Mesenchymal stem cell (in vitro differentiated cells and primary cell): ENCODE measurements at places on chromosomes 2 and 18.

GRCh38 chr2:239095460-239096081 lies 247.7 kb downstream of the TWIST2 start:
- DNase-seq, result no peak

DNA sequence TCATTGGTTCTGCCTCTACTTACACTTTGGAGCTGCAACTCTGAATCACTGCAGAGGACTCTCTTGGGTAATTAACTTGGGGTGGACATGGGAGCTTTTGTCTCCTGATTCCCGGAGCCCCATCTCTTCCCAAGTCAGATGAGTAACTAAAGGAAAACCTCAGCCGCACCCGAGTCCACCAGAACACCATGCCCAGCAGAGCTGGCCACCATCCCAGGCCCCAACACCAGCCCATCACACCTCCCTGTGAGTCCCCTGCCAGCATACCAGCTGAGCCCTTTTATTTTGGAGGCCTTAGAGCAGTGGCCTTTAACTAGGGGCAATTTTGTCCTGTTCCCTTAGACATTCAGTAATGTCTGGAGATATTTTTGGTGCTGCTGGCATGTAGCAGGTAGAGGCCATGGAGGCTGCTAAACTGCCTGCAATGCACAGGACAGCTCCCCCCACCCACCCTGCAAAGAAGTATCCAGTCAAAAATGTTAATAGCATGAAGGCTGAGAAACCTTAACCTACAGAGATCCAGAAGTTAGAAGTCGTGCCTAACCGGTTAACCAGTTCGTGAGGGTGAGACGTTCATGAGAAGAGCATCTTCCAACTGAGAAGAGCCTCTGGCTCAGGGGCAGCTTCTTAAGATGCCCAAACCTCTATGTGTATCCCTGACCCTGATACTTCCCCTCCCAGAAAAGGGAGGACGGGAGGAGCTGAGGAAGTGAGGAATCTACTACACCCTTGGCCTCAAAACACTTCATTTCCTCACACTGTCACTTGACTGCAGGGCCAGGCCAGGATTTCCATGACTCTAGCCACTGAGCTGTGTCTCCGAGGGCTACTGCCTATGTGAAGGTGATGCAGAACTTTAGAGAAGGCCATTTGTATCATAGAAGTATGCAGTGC lies 139.9 kb upstream of the EPAS1 start:
- DNase-seq, result no peak

GRCh38 chr2:161312996-161313395 lies 4.8 kb downstream of the PSMD14 start:
- DNase-seq, result peak; percentile 31

- peak; percentile 93 for DNase-seq
Measured at GRCh38 chr2:191866675-191867506, 20.0 kb upstream of the CAVIN2 start.

DNA sequence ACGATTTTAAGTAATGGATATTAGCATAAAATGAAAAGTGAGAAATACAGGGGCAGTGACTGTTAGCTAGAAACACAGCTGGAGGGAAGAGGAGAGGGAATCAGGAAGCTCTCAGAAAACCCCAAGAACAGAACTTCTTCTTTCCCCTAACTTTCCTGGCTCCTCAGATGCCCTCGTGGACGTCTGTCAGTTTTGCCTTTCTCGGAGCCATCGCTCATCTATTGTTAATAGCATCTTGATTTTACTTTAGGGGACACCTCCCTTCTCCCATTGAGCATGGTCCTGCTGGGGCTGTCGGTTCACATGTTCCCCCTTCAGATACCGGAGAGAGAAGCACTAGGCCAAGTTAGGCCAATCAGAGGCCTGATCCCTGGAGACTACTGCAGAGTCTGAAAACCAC lies 2.3 kb upstream of the PLEK start:
- no peak for DNase-seq

- DNase-seq, result no peak
Measured at GRCh38 chr2:13681936-13682335, 950.6 kb upstream of the LRATD1 start.

DNA sequence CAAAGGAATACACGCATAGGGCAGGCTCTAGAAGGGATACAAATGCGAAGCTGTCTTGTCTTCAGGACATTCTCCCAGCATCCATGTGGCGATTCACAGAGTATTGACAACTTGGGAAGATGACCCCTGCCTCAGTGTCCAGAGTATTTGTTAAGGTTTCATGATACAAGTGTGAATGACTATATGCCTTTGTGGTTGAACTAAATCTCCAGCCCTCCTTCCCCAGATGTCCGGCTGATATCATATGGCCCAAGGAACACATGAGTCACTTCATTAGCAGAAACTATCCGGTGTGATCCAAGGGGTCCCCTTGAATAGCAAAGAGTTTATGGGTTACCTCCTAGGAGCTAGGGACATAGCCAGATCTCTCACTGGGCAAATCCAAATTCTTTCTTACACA lies 151.0 kb downstream of the INSIG2 start:
- DNase-seq, result no peak

DNA sequence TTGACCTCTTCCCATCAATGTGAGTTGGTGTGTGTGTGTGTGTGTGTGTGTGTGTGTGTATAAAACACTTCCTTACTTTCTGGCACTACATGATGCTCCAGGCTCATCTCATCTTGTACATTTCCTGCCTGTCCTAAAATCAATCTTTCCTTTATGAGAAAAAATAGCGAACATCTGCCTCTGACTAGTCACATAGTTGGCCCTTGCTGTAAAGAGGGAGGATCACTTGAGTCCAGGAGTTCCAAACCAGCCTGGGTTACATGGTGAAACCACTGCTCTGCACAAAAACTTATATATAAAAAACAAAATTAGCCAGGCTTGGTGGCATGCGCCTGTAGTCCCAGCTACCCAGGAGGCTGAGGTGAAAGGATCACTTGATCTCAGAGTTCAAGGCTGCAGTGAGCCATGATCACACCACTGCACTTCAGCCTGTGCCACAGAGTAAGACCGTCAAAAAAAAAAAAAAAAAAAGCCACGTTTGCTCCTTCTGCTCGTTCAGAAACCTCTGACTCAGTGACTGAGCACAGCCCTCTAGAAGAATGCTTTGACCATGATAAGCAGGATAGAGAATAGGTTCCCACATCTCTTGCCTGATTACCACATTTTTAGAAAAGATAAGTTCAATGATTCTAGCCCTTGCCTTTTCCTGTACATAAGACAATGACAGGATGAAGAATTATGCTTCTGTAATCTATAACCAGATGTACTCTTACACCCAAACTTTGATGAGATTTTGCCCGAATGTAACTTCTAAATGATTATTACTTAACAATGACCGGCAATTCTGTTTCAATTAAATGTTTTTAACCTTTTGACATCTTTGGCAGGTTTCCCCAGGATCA lies 45.2 kb upstream of the ST3GAL5 start:
- peak; percentile 92 for DNase-seq

DNA sequence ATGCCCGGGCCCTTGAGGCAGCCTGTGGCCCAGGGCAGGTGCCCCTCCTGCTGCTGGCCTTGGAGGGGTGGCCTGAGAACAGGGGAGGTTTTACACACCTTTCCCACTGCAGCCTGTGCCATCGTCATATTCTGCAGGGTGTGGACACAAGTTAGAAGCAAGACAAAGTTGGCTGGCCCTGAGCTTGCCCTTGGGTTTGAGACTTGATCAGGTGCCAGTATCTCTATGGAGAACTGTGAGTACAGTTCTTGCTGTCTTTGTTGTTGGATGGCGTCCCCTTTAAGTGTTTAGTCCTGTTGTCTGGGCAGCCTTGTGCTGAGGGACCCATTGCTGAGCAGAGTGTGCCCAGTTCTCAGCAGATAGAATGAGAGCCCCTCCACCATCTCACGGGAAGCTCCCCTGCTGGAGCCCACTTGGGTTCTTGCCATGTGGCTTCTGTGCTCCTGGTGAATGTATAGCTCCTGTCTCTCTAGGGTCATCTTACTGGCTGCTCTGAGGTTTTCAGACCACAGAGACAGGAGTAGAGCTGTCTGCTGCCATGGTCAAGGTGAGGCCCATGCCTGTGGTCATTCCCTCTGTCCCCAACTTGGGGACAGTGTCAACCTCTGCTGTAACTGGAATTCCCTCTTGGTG lies 115.9 kb downstream of the SH3RF3 start:
- no peak for DNase-seq

DNA sequence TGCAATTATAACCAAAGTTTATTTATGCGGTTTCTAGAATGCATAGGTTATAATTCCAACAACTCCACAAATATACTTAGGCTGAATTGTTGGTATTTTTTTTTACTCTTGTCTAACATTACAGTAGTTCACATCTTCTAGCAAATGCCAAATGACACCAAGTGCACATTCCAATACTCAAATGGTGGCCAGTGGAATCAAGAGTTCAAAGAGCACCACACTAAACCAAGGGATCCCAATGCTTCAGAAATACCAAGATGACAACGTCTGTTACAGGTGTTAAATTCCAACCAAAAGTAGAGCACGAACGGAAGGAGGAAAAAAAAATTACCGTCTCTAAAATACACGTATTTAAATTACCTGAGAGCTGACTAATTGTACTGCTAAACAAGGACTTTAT lies 136.2 kb downstream of the TMEM247 start:
- no peak for DNase-seq

DNA sequence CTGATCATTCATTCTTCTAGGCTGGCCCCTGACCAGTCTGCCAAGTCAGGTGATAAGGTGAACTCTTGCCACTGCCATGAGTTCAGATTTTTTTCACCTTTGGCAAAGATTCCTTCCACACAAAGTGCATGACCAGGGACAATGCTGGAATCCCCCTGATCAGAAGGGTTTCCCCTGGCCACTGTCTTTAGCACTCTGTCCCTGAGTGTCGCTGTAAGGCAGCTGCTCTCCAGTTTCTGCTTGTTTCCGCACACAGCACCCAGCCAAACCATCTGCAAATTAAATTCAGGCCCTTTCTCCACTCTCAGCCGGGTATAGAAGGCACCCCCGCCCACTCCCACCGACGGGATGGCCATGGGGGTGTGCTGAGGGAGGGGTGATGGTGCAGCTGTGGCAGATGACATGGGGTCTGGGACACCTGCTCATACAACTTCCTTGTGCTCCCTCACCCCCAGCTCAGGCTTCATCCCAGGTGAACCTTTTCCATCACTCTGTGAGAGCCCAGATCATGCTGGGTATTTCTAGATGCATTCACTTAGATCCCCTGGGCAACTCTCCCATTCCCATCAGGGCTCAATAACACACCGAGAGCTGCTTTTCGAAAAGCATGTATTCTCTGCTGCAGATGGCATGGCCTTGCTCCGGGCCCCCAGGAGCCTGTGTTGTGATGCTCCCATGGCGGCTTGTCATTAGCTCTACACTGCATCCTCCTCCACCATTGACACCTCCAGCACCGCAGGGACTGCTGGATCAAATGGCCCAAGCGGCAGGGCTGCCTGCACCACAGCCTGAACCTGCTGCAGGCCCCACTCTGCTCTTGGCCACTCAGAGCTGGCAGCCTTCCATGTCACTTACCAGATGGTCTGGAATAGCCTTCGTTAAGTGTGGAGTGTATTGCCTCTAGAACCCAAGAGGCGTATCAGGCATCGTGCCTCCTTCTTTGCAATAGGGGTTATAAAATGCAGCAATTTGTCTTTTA lies 52.3 kb upstream of the ROCK2 start:
- DNase-seq, result no peak

DNA sequence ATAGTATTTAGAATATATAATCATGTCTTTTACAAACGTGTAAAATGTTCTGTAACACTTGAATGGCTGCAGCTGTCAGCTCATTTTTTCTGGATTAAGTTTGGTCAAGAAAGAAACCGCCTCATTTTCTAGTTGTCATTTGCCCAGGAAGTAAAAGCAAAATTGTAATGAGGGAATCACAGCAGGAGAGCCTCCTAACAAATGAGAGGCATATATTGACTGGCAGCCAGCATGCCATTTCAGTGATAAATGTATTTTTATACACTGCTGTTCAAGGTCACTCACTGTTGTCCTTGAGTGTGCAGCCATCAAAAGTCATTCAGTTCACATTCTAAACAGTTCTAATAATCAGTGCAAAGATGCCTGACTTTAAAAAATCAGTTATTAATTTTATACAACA lies 144.3 kb upstream of the BOD1L2 start:
- DNase-seq, result no peak

DNA sequence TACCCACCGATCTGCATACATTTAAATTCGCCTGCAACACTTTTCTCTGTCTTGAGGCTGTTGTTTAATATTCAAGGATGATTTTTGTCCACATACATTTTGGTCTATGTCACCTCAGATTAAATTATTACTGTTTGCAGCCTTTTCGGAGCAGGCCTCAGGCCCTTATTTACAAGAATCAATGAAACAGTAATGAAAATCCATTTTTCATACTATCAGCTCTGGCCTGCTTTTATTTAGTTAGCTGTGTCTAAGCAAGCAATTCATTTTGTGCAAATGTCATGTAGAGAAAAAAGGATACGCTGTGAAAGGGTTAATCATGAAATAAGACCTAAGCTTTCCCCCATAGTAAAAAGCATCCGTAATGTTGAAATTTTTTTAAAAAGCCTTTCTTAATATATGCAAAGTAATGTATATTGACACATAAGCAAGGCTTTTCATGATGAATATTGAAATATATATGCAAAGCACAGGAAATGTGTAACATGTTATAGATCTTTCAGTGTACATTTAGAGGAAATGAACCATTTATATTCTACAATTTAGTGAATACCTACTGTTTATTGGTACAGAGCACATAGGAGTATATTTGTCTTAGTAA lies 1135.3 kb upstream of the ZEB2 start:
- DNase-seq, result no peak

- no peak for DNase-seq
Measured at GRCh38 chr2:112644155-112644932, 1.4 kb upstream of the SLC20A1 start.

DNA sequence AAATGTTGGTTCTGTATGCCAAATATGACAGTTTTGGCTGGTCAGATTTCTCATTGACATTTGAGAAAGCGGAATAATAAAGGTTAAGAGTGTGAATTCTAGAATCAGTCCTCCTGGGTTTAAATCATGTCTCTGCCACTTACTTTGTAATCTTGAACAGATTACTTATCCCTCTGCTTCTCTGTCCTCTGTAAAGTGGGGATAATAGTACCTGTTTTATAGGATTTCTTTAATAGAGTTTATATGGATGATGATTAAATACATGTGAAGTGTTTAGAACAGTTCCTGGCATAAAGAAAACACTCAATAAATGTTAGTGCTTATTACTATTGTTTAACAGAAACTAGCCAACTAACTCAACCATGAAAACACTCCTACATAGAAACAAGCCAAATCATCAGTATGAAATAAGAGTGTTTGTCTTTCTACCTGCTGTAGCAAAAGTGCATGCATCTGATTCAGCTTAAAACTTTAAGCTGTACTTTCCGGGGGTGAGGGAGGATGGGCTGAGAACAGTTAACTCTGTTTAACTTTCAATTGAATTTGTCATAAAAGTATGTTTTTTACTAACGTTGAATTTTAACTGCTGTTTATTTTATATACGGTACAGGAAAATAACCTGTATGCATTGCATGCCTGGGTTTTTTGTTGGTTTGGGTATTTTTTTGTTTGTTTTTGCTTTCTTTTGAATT lies 6.8 kb downstream of the HTR2B start:
- no peak for DNase-seq
